ENCODE measurements at places on chromosomes 16 and 17.

DNA sequence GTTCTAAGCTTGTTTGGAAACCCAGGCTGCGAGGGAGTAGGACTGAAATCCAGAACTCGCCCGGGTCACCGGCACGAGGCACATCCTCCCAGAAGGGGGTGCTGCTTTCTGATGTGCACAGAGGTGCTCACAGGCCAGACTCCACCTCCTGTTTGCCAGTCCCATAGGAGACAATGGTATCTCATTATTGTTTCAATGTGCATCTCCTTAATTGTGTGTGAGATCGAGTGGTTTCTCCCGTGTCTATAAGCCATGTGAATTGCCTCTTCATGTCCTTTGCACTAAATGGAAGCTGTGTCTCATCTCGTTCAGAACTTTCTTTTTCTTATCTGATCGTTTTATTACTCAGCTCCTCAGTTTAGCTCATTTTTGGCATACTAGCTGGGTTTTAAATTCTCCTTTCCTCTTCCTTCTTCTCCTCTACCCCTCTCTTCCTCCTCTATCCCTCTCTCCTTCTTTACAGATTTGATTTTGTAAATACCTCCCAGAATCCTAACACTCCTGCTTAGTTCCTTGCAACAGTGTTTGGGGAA is 32.1 kb upstream of the PRKCB start:
- DNase-seq: no peak

- DNase-seq: peak; percentile 57
Observed at GRCh38 chr17:76446449-76447231, 6.3 kb downstream of the UBE2O start.

DNA sequence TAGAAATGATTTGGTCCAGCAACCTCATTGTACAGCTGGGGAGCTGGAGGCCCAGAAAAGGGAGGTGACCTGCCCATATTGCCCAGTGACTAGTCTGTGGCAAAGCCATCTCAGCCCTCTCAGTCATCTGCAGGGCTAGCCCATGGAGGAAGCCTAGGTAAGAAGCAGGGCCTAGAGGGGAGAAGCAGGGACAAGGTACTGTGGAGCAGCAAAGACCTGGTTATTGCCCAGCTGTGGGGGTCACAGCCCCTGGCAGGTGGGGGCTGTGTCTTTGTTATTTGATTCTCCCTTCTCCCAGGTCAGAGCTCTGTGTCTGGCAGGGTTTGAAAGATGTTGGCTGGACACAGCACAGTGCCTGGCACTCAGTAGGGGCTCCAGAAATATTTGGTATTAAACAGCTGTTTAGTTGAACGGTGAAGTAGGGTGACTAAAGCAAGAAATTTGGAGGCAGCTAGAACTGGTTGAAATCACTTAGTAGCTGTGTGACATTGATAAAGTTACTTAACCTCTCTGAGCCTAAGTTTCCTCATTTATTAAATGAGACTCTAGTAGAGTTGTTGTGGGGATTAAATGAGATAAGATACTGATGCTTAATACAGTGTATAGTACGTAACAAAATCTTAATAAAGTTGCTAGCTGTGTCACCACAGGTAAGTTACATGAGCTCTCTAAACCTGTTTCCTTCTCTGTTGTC is 17.3 kb downstream of the CCR7 start:
- no peak for DNase-seq

- no peak for DNase-seq
Observed at GRCh38 chr16:48948911-48949310, 332.7 kb downstream of the CBLN1 start.

DNA sequence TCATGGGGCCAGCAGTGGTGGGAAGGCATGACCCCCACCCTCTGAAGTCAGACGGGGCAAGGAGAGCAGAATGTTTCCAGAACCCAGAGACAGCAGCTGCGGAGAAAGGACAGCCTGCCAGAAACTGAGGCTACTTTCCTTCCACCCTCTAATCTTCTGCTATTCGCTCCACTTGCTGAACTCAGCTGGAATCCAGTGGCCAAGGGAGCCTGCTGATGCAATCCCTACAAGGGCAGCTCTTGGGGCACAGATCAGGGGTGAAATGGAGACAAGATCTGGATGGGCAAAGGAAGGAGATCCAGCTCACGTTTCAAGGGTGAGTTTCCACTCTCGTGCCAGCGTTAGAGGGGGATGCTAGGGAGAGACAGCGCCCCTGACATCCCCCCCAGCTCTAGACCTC is 479.1 kb downstream of the SLC39A11 start:
- DNase-seq: no peak

DNA sequence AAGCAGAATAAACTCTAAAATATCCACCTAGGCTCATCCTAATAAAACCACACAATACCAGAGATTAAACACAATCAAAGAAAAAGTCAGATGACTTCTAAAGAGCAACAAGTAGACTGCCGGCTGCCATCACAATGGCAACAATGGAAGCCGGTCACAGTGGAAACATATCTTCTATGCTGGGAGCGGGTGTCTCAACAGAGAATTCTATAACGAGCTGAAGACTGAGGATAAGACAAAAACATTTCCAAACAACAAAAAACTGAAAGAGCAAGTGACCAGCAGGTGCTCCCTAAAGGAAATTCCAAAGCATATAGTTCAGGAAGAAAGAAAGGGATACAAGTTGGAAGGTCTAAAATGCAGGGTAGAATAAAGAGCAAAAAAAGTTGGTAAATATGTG is 8.9 kb downstream of the NSMCE1 start:
- DNase-seq: no peak

DNA sequence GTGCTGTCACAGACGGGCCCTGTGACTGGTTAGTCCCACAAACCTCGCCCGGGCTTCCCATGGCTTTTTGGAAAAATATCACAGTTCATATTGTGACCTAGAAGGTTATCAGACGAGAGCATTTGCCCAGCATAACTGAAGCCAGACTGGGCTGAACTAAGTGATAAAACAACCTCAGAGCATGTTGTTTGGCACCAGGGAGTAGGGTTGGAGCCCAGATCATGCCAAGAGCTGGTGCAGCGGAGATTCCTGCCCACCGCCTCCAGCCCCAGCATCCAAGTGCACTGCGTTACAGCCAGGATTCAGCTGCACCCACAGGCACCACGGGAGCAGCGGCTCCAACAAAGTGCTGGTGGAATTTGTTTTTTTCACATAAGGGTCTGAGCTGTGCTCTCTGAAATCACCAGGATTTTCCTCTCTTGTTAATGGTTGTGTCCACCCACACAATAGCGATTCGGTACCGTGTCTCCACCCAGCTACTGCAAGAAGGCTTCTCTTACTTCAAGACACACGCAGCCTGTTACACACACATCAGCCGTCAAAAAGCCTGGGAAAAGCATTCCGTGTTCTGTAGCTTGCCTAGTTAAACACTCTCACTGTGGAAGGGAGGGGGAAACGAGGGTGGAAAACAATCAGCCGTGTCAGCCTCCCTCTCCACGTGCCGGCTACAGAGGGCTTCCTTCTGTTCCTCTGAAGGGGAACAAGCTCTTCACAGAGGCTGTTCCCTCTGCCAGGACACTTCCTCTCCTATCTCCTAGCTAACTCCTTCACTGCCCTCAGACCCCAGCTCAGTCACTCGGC is 273.8 kb downstream of the C16orf95 start:
- DNase-seq: no peak

- no peak for DNase-seq
Observed at GRCh38 chr16:86541560-86541959, 13.5 kb downstream of the MTHFSD start.

GRCh38 chr16:49057391-49057790 is 224.2 kb downstream of the CBLN1 start:
- no peak for DNase-seq

DNA sequence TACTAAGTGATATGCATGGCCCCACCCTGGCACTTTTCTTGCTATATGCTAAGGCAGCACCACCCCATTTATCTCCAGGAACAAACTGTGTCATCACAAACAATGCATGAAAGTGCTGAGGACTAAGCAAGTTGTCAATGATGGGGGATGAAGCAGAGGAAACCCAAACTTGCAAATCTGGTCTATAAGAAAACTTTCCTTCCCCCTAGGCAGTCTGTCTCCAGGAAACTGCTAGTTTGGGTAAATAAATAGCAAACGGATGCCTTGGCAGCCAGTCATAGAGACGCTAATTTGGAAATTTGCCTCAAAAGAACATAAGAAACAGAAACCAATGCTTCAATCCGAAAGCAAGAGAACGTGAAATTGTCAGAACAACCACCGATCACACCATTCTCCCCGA is 5.6 kb upstream of the HSBP1 start:
- no peak for DNase-seq

DNA sequence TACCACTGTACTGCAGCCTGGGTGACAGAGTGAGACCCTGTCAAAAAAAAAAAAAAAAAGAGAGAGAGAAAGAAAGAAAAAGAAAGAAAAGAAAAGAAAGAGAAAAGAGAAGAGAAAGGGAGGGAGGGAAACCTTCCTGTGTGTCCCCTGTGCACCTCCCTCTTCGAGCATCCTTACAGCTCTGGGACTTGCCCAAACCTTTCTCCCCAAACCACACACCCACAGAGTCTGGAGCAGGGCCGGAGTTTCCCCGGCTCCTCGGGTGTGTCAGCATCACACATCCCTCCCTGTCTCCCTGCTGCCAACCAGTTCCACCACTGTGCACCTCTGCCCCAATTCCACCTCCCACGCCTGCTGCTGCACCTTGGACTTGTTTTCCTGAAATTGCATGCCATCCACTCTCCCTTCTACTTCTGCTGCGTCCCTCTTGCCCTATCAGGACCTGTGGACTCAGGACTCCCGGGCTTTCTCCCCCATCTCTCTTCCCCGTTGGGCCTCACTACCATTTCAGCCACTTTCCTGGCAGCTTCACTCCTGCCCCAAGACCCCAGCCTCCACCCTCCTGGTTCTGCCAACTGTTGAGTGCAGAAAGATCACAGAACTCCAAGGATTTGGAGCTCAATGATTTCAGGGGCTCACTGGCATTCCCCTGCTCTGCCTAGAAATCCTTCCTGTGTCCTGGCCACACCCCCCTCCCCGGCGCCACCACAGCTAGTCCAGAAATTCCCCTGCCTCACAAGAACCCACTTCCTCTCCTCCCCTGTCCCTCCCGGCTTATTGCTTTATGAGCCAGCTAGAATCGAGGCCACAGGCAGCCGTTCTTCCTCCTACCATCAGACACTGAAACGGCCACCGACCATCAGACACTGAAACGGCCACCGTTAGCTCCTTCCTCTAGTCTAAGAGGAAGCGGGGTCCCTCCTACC is 3.7 kb upstream of the CDK3 start:
- no peak for DNase-seq

DNA sequence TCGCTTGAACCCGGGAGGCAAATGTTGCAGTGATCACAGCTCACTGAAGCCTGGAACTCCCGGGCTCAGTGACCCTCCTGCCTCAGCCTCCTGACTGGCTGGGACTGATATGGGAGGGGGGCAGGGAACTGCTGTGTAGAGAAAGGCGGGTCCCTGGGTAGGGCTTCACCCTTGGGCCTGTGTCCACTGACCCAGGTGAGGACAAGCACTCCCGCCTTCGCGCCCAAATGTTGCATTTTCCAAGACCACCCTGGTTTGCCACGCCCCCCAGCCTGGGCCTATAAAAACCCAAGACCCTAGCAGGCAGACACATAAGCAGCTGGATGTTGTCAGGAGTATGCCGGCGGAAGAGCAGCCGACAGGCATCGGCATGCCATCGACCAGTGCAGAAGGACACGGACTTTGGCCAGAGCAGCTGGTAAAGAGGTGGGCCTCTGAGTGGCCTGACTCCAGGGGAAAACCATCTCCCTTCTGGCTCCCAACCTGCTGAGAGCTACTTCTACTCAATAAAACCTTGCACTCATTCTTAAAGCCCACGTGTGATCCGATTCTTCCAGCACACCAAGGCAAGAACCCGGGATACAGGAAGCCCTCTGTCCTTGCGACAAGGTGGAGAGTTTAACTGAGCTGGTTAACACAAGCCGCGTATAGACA is 19.1 kb downstream of the SMYD4 start:
- DNase-seq: no peak

- DNase-seq: no peak
Observed at GRCh38 chr16:89669755-89670154, 12.1 kb downstream of the SPATA33 start.

- no peak for DNase-seq
Observed at GRCh38 chr17:48644159-48644558, 18.0 kb upstream of the HOXB9 start.

GRCh38 chr17:18326039-18326438 is 10.9 kb downstream of the SMCR8 start:
- DNase-seq: no peak

- no peak for DNase-seq
Observed at GRCh38 chr17:45138911-45139532, 3.5 kb downstream of the ACBD4 start.

GRCh38 chr16:29029168-29029994 is 44.5 kb downstream of the LAT start:
- DNase-seq: peak; percentile 84

DNA sequence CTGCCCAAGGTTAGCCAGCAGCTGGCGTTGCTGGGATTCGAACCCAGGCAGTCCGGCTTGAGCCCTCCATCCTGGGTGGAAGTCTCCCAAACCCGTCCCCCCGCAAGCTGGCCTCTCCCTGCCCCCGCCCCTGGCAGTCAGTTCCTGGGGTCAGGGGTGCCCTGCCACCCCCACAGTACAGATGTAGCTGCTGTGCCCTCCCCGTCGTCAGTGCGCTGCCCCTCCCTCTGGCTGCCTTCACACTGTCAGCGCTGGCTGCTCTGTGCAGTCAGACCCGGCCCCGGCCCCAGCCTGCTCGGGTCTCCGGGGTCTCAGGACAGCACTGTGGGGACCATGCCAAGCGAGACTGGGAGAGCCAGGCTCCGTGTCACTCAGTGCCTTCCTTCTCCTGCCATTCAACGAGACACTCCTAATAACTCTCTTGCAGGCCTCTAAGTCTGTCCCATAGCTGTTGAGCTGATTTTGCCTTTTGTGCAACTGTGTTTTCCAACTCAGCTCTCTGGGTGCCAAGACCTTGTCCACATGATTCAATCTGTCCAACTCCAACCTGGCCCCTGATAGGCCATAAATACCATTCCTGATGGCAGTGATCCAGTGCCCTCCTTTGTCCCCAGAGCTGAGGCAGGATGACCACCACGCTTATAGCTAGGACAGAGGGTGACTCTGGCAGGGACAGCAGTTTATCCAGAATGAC is 55.5 kb upstream of the IL34 start:
- DNase-seq: no peak

DNA sequence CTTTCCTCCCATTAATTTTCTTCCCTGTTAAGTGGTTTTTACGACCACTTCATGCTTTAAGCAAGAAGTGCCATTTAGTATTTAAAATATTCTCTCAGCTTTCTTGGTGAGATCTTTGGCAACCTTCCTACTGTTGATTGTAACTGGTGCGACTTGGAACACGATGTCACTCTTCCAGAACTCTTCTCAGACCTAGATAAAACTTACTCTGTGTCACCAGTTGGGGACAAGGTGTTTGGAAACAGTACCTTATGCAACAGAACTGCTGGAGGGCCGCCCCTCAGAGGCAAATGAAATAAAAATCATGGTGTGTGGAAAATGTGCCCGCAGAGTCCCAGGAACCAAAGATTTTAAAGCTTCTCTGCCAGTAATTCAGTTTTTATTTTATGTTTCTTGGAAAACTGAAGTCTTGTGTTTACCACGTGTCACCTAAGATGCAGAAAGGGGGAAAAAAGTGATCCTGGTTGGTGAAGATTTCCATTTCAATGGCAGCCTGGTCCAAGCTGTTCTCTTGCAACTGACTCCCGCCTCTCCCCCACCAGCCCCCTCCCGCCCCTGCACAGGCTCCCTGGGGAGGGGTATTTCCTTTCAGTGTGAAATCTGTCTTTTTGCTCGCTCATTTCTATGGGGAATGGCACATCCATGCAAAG is 7.2 kb upstream of the HSD11B2 start:
- no peak for DNase-seq

Data from non-pigmented ciliary epithelial cell (primary cell).